Fibroblast of skin of right biceps (primary cell): ENCODE measurements at places on chromosomes 1 and 21.

- DNase-seq = no peak
These were observed 209.5 kb upstream of the POU3F1 start for GRCh38 chr1:38256072-38256471.

DNA sequence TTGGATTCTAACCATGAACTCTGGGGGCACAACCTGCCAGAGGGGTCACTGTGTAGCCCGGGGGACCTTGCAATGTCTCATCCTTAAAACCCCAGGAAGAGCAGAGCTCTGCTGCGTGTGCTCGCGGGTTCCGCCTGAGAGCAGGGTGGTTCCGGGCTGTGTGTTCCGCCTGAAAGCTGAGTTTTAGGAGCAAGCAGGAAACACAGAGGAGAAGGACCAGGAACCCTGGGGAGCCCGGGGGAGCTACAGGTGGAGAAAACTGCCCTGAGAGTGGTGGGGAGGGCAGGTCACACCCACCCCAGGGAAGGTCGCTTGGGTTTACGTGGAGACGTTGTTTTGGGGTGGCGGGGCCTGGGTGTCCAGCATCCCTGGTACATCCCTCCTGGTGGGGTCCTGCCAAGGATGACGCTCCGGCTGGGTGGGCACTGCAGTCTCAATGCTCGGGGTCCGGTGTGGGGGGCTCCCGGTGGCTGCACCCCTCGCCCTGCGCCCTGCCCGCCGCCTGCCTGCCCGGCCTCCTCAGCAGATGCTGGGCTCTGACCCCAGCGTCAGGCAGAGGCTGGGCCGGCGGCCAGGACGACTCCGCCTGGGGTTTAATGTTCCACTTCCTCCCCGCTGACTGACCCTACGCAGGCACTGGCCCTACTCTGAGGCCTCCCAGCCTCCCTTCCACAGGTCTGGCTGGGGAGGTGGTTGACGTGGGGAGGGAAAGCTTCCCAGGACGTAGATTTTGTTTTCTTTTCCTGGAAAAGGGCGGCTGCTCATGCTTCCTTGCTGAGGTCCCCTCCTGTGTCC is 17.3 kb upstream of the C1orf159 start:
- DNase-seq = no peak

GRCh38 chr1:183783767-183784637 is 20.9 kb upstream of the RGL1 start:
- DNase-seq = peak; percentile 90

DNA sequence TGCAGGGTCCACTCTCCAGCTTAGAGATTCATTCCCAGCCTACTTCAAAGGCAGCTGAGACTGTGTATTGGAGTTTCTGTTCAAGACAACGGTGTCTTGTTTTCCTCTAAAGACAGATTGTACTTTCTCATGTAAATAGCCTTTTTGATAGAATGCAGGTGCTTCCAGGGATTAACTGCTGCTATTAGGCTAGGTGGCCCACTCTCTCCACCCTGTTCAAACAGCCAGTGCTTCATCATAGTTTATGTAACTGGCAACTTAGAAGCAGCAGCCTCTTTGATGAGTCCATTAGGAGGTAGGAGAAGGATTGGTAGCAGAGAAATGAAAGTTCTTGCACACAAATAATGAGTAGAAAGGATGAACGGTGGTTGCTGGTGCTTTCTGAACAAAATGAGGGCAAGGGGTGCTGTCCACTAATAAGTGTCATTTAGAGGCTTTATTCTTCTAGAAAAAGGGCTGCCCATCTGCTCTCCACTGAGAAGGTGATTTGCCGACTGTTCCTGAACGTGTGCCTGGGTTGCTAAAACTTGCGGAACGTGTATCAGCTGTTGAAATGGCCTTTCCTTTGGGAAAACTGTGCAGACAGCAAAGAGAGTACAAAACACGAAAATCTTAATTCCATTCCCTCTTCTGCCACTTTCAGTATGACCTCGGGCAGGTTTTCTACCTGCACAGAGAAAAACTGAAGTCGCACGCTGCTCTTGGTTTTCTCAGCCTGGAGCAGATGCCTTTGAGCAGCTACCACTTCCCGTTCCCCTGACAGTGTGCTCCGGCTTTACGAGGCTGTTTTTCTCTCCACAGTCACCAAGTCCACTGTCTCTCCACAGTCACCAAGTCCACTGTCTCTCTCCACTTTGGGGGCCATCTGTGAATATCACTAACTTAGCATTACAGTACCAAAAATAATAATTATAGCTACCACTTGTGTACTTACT is 228.9 kb downstream of the KIF26B start:
- DNase-seq = no peak

GRCh38 chr21:33871171-33871570 is 44.4 kb downstream of the ATP5PO start:
- peak; percentile 25 for DNase-seq

GRCh38 chr1:197958438-197959305 is 41.5 kb downstream of the LHX9 start:
- DNase-seq = no peak

- peak; percentile 95 for DNase-seq
These were observed 301.8 kb upstream of the DUSP10 start for GRCh38 chr1:222043444-222044292.

GRCh38 chr1:61173118-61173517 is 90.8 kb downstream of the NFIA start:
- DNase-seq = no peak

GRCh38 chr1:178947677-178947981 is 76.8 kb upstream of the ANGPTL1 start:
- DNase-seq = no peak
